RWPE1 (cell line): ENCODE measurements at places on chromosomes 12 and 14.
A peak's percentile ranks its signal among the peaks of the same experiment; 100 is the strongest.

DNA sequence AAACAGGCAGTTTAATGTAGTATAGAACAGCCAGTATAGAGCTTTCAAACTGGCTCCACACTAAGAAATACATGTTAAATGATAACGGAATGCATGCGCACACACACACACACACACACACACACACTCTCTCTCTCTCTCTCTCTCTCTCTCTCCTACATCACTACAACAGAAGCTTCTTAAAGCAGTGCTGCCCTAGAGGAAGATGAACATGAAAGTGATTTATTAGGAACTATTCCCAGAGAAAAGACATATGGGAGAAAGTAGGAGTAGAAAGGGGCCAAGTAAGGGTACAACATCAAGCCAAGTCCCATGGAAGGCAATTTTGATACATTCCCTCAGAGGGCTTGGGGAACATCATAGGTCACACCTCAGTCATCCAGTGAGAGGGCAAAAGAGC is 16.4 kb upstream of the DHRS4 start:
- no peak for DNase-seq

DNA sequence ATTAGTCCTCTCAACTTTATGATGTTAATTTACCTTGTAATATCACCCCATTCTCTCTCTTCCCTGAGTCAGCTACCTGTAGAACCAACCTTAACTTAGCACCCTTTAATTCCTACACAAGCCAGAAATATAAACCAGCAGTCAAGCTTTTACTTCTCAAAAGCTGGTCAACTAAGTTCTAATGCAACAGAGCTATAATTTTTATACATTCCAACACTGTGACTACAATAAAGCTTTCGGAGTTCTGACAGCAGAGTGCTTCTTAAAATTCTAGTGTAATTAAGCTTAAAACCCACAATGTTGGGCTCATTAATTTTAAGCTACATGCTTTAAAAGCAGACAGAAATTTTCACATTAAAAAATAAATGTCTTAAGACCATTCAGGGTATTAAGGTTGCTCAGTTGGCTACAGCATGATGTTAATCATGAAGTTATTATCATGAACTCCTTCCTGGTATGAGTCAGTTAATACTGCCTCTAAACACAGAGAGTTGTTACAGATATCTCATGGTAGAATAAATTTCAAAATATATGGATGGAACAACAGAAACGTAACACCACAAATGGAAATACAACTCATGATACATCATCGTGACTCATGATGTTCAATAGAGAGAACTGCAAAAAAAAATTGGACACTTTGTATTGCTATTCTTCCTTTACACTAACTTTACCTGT is 126.7 kb downstream of the EPS8 start:
- DNase-seq = peak; percentile 86

DNA sequence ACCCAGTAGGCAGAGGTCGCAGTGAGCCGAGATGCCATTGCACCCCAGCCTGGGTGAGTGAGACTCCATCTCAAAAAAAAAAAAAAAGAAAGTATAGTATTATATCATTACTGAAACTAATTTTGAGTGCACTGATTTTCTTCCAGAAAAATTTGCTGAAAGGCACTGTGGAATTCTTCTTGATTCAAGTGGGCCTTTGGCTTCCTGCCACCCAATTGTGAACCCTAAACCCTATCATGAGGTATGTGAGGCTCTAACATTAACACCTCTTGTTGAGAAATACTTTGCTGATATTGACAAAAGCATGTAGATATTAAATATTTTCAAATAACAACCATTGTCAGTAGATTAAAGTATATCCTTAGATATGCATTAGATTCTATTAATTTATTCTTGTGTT is 211.2 kb downstream of the LRRK2 start:
- DNase-seq = no peak

- DNase-seq = no peak
Observed at GRCh38 chr14:61116369-61116768, 135.3 kb downstream of the SLC38A6 start.

DNA sequence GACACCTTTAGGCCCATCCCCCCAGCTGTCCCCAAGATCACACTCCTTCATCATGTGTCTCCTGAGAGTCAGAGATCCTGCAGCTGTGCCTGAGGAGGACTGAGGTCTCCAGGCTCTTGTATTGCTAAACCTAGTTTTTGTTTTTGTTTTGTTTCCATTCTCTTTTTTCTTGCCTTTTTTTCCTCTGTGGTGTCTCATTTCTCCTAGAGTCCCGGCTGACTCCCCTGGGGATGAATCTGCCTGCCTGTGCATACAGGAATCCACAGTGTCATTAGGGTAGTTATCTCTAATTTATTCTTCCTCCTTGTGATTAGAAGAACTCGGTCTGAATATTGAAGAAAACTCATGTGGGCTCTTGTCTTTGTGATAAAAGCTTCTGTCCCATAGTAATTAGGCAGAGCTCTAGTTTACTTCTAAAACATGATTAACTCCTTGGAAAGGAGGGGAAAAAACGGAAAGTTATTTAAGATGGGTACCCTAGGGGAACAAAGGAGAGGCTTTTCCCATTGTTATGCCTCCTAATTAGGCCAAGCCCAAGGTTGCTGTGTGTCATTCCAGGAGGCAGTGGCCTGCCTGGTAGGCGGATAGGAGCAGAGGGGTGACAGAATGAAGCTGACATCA is 343.2 kb downstream of the ZFP36L1 start:
- no peak for DNase-seq

- DNase-seq = no peak
Observed at GRCh38 chr14:72793156-72793939, 100.6 kb downstream of the DPF3 start.

- peak; percentile 97 for DNase-seq
Observed at GRCh38 chr12:4030929-4031702, 157.9 kb upstream of the PARP11 start.

GRCh38 chr12:5345534-5345933 is 86.4 kb upstream of the NTF3 start:
- no peak for DNase-seq
